GM12892 (cell line): ENCODE measurements at places on chromosomes 3 and 15.
A peak's percentile ranks its signal among the peaks of the same experiment; 100 is the strongest.

DNA sequence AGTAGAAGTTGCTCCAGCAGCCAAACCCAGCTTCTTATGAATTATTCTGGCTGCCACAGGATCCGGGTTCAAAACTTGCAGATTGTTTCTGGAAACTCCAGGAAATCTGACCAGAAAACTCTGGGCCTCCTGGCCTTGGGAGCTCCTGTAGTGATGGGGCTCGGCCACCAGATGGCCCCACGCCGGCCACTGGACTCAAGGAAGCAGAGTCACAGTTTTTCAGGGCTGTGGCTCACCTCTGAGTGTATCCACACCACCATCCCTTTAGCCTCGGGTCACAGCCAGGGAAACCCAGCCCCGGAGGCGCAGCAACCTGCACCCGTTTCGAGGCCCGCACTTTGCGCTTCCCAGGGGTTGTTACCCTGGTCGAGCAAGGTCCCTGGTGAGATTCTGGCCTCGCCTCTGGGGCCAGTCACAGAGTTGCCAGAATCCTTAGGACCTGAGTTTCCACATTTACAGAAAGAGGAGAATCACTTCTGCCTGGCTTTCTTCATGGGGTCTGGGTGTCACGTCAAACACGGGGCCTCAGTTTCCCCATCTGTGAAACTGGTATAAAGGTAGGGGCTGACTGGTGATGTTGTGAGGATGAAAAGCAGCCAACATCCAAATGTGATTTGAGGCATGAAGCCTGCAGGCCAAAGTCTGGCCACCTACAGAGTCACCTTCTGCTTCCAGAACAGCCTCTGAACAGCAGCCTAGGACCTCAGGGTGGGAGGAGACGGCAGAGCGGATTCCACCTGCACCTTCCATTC is 53.5 kb upstream of the LCTL start:
- DNase-seq: peak; percentile 60

- DNase-seq: no peak
Measured at GRCh38 chr3:146827836-146828235, 222.7 kb upstream of the PLSCR5 start.

- no peak for DNase-seq
Measured at GRCh38 chr3:3184876-3185275, 5.4 kb upstream of the CRBN start.

- DNase-seq: no peak
Measured at GRCh38 chr3:127538569-127538968, 52.0 kb downstream of the TPRA1 start.

DNA sequence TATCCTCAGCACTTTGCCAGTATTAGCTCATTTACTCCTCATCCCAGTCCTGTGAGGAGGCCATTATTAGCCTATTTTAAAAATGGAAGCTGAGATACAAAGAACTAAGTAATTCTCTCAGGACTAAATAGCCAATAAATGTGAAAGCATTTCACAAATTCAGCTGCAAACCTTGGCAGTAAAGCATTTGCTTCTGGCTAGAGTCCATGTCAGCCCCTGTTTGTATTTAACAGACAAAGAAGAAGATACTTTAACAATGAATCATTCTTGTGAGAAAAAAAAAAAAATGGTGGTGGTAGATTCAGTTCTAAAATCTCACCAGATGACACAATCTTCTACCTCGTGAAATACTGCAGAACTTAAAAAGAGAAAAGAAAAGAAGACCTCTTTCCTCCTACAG is 85.0 kb upstream of the CNTN6 start:
- no peak for DNase-seq

DNA sequence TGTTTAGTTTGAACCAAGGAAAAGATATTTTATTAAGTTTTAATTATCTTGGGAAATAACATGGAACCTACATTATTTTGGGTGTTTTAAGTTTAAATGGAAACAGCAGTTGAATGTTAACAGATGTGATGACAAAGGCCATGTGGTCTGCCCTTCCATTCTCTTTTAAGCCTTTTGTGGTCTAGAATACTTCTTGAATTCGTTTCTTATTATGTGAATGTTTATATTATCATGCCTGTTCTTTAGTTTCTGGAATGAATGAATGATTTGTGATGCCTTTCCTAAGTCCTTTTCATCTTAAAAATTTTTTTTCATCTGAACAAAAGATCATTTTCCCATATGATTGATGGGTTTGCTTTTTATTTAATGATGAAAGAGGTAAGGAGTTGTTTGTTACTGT is 44.6 kb downstream of the SNRK start:
- no peak for DNase-seq

DNA sequence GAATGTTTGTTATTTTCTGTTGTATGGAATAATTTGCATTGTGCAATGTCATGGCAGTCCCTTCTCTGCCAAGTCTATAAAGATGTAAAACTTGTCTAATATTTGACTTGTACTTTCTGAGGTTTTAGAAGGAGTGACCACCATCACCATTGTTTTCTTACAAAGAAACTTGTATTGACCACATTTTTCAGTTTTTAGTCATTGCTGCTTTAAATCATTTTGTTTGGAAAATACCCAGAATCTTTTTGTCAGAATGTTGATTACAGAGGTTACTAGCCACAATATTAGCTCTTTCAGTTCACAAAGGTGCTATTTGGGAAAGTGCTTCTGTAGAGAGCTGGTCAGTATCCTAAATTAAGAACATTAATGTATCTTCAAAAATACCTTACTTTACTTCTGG is 532.4 kb upstream of the GBE1 start:
- DNase-seq: no peak

GRCh38 chr3:24405057-24405456 is 89.6 kb downstream of the THRB start:
- no peak for DNase-seq

DNA sequence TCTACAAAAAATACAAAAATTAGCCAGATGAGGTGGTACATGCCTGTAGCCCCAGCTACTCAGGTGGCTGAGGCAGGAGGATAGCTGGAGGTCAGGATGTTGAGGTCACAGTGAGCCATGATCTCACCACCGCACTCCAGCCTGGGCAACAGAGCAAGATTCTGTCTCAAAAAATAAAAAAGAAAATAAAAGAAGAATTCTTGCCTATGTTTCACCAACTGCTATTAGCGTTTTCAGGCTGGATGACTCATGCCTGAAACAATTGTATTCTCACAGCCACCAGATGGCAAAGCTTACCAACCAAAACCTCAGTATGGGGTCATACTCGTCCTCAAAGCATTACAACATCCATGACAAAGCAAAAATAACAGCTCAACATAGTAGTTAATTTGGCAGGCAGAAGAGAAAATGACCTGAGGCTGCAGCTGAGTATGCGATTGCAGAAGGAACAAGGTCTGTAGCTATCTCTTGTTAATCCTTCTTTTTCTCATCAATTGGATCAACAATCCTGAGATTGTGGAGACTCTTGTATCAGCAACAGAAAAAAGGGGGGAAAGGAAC is 52.2 kb downstream of the TP53BP1 start:
- no peak for DNase-seq

DNA sequence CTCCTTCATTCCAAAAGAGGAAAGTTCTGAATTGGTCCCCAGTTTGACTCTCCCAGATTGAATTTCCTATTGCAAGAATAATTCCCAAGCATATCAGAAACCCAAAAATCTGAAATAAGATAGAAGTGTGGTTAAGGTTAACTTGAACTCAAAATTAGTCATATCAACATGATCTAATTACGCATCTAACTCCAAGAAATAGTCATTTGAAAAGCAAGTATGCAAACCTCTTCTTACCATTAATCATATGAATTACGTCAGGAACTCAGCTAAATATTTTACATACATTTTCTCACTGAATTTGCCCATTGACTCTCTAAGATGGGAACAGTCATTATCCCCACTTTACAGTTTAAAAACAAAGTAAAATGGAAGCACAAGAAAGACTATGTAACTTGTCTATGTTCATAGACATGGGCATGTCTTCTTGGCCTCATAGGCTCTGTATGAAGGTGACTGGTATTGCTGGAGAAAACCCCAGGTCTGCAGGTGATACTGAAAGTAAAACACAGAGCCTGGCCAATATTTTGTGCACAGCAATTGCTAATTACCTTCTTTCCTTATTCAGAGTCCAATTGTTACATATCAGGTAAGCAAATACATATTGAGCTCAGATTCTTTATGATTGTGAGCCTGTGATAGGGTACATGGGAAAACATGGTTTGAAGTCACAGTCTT is 139.2 kb downstream of the ATP8B4 start:
- DNase-seq: no peak

DNA sequence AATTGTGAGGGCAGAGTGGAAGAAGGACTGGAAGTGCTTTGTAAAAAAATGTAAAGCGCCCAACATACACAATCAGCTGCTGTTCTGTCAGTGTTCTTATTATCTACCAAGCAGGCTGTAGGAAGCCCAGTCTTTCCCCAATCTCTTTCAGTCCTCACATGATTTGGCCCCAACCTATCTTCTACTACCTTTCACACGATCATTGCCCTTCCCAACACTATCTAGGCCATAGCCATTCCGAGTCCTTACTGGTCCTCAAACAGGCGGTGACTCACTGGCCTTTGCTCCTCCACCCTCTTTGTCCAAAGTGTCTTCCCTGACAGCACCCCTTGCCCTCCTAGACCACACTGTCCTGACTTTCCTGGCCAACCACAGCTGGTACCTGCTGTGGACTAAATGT is 861 bp upstream of the RFT1 start:
- no peak for DNase-seq

DNA sequence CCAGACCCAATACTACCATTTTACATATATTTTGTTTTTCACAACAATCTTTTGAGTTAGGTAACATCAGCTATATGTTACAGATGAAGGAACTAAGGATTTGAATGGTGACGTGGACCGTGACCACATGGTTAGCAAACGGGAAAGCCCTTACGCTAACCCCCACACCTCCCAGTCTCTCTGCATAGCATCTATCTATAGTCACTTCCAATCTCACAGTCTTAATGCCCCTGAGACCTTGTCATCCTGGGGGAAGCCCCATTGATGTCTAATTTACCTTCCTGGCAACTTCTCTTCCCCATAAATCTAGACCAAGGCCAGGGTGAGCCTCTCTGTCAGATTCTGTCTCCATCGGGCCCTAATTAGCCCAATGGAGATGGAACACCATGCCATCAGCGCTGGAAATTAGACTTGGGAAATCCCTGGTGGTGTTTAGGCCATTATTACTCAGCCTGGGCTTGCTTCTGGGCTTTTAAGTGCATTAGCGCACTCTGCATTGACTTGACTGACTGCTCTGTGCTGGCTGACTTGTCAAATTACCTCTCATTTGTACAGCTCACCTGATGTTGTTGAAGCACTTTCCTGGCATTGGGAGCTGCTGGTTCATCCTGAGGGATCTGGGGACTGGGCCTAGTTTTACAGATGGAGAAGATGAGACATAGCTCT is 34.0 kb upstream of the SH3GL3 start:
- DNase-seq: no peak

DNA sequence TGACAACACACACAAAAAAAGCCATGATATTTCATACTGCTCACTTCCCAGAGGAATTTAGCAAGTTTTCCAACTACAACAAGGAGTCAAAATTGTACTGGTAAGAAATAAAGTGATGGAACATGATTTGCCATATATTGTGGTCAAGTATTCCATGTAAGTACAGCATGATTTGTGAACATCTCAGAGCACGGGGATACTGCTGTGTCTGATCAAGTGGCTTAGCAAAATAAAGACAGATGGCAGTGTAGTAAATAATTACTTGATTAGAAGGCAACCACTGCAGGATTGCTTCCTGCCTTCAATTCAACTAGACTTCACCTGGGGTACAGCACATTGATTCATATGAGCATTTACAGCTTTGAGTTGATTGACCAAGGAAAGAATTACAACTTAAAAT is 51.6 kb upstream of the DUT start:
- no peak for DNase-seq

- no peak for DNase-seq
Measured at GRCh38 chr15:67999320-68000100, 54.6 kb upstream of the PIAS1 start.

DNA sequence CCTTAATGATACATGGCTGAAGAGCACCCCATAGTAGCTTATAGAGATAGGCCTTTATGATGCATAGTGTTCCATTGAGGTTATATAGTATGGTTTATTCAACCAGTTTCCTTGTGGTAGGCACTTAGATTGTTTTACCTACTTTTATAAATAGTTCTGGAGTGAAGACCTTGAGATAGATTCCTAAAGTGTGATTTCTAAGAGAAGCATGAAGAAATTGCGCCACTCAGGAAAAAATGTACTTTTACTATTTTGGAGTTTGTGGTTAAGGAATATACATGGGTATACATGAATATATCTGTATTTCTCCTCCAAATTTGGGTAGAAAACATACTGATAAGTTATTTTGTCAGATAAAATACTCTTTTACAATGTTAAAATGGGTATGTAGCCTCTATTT is 70.5 kb downstream of the CHD2 start:
- no peak for DNase-seq

GRCh38 chr3:37741644-37742043 is 120.0 kb upstream of the CTDSPL start:
- no peak for DNase-seq

- no peak for DNase-seq
Measured at GRCh38 chr15:79572691-79573404, 140.7 kb downstream of the MINAR1 start.

DNA sequence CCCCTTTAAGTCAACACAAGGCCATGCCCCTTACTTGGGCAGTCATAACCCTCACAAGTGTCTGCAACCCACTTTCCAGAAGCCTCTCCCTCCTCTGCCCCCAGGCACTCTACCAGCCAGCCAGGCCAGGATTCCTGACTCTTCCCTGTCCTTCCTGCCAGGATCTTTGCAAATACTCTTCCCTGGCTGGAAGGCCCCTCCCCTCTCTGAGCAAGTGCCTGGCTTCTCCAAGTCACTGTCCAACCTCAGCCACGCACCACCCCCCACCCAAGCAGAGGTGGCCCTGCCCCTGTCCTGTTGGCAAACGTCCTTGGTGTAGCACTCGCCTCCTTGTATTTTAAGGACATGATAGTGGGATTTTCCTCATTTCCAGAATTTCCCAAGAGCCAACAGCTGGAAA is 54.7 kb upstream of the USP3 start:
- DNase-seq: no peak
